ENCODE measurements at places on chromosomes 1 and 21. TPM values are rescaled to one million over a fixed set of nuclear protein-coding genes. Genes with fewer than 3 reads are reported as not detected.
A peak's percentile ranks its signal among the peaks of the same experiment; 100 is the strongest.

Gene ABCG1
- 65.9 TPM for total RNA-seq

Gene VWA5B1
- not detected for total RNA-seq

Gene UTS2
- 0.73 TPM for total RNA-seq

Gene CRYZ
- total RNA-seq: 58.6 TPM

Gene NPHS2
- total RNA-seq: not detected

Gene HES3
- not detected for total RNA-seq

DNA sequence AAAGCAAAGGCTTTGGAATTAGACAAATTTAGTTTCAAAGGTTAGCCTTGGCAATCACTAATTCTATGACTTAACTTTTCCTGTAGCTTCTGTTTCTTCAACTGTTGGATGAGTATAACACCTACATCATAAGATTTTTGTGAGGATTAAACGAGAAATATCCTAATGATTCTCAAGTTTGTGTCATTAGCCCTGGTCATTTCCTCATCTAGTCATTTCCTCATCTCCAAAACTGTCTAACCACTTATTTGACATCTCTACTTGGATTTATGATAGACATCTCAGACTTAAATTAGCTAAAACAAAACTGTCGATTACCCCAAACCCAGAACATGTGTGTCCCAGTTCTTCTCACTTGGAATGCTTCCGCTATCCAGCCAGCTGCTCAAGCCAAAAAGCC lies 80.2 kb upstream of the CHODL start:
- no peak for DNase-seq

- DNase-seq: peak; percentile 61
Observed at GRCh38 chr21:43884012-43884860, 19.2 kb downstream of the AGPAT3 start.

- no peak for DNase-seq
Observed at GRCh38 chr1:200704986-200705500, 33.6 kb upstream of the CAMSAP2 start.

DNA sequence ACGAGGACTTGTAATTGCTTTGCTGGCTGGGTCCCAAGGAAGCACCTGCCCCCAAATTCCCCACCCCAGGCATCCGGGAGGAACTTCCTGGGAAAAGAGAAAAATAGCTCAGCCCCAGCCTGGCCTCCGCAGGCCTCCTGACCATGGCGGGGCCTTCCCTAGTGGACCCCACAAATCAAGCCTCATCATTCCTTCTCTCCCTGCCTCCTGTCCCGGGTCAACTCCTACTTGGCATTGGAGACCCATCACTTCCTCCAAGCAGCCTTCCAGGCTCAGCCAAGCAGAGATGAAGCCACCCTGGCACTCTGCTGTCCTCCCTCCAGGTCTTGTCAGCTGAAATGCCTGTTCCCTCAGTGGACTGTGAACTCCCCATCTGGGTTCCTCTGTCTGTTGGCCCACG lies 38.0 kb downstream of the AJAP1 start:
- DNase-seq: no peak

DNA sequence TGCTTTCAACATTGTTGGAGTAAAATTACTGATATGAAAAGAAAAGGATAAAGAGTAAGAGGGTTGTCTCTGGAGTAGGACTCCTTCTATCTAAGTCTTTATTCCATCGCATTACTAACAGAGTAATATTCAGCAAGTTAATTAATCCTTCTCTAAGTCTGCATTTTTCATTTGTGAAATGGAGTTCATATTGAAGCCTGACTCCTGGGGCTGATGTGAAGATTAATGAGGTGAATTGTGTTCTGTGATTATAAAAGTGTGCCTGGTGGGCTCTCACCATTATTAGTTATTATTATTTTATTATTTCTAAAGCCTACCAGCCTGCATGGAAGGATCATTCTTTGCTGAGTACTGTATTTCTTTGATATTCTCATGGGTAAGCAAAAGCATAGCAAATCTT lies 1096.7 kb downstream of the KCNT2 start:
- no peak for DNase-seq

GRCh38 chr1:6519935-6520671 lies 28.6 kb upstream of the PLEKHG5 start:
- DNase-seq: no peak

- DNase-seq: peak; percentile 65
Observed at GRCh38 chr1:154837672-154838171, 32.4 kb downstream of the KCNN3 start.

DNA sequence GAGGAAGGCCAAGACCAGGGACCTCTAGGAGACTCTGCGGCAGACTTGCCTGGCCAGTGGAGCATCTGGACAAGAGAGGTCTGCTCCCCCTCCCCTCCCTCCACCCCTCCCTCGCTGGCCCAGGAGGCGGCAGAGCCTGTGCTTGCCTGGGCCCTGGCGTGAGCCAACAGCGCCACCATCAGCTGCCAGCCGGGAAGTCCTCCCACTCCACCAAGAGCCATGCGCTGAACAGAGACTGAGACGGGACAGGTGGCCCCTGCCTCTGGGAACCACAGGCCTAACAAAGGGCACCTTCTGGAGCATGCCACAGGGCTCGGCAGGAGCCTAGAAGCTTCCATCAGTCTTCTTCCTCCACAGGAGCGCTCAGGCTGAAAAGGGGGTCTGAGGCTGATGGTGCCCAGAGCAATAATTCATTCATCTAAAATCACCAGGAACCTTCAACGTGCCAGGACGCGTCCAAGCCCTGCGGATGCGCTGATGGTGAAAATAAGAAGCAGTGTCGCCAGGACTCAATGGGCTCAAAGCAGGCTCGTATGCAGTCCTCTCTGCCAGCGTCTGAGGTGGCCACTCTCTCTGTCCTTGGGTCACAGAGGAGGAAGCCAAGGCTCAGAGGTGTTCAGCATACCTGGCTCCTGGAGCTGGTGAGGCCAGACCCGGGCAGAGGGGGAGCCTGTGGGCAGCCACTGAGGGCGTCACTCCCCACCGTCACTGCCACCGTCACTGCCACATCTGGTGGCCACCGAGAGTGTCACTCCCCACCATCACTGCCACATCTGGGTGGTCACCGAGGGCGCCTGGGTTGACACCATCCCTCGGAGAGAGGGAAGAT lies 161.2 kb downstream of the NPHP4 start:
- DNase-seq: no peak

GRCh38 chr21:42317341-42317741 lies 2.1 kb upstream of the TFF3 start:
- peak; percentile 64 for DNase-seq

DNA sequence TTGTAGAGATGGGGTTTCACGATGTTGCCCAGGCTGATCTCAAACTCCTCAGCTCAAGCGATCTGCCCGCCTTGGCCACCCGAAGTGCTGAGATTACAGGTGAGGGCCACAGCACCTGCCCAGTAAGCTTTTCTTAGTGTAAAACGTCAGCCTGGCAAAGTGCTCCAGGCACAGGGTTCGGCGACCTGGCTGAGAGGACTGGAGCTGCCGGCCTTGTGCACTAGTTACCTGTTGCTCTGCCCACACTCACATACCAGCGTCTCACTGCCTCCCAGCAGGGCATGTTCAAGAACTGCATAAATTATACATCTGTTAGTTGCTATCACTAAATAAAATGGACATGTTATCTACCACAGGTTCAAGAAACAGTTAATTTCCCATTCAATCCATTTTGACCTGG lies 55.2 kb downstream of the DEGS1 start:
- no peak for DNase-seq

DNA sequence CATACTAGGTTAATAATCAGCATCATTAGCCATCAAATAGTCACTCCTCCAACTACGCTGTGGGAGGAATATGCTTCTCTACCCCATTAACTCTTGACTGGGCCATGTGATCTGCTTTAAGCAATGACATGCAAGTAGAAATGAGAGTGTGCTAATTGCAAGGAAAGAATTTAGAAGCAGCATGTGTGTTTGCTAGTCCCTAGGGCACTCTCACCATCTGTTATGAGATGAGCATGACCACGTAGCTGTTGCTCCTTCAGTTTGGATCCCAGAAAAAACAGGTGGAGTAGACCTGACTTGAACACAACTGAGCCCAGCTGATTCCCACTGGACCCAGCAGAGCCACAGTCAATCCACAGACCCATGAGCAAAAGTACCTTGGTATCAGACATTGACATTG lies 19.7 kb upstream of the RGS7 start:
- no peak for DNase-seq

DNA sequence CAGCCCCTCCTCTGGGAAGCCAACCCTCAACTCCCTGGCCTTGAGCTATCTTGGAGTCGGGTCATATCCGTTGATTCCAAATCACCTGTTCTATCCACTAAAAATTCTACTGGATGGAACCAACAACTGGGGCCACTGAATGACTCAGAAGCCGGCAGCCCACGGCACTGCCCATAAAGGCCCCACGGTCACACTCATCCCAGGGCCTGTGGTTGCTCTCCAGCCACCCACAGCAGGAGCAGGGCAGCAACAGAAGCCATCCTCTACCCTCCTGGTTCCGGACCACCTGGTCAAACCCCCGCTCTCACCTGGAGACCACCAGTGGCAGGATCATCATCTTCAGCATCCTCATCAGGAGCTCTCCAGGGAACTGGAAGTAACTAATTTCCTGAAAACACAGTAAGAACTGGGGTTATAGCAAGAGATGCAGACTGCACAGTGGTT lies 8.4 kb downstream of the SLC1A7 start:
- DNase-seq: no peak

GRCh38 chr1:6235296-6235677 lies 477 bp downstream of the ICMT start:
- DNase-seq: no peak

DNA sequence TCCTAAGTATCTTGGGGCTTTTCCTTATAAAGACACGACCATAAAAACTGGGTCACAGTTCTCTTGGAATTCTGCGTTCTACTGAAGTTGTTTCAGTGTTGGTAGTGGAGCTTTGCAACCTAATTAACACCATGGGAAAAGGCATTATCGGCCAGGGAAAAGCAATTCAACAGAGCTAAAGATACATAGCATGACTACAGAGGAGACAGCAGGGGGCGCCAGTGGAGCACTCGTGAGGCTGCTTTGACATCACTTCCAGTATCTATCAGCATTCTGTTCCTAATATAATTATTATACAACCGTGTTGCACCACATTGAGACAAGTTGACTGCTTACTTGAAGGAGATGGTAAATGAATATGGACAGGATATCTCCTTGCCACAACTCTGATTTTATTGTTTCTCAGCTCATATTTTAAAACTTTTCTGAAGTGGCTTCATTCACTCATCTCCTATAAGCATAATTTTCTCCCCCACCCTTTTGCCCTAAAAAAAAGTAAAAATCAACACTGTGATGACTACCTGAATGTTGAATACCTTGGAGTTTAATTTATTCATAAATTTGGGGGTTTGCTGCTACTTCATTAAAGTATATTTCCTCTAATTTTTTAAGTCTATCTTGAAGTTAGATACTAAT lies 39.4 kb downstream of the ZP4 start:
- DNase-seq: peak; percentile 38

GRCh38 chr1:161676441-161676840 lies 13.5 kb downstream of the FCGR2B start:
- no peak for DNase-seq

Measured in stomach (tissue), 19 donors.